ENCODE measurements at places on chromosomes 3 and 15. TPM values are rescaled to one million over a fixed set of nuclear protein-coding genes. Genes with fewer than 3 reads are reported as not detected.

- DNase-seq = peak; percentile 34
Observed at GRCh38 chr3:141114816-141115460, 63.8 kb downstream of the SPSB4 start.

DNASE1L3 gene
- total RNA-seq = 1.6 TPM

DNA sequence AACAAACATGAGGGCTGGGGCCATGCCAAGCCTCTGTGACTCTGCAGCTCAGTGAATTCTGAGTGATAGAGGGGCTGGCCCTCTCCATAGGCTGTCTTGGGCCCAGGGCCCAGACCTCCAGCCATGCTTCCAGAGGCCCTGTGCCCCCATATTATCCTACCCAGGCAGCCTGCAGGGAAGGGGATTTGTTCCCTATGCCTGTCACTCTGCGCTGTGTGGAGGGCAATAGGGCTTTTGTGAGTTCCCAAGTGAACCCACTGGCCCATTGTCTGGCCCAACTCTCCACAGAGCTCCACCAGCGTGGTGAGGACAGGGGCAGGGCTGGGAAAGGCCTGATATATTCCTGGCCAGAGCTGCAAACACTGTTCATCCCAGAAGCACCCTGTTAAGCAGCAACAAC, 113.2 kb downstream of the EPHB1 start:
- DNase-seq = no peak

GRCh38 chr15:31508656-31509055, 182.0 kb downstream of the KLF13 start:
- no peak for DNase-seq

- no peak for DNase-seq
Observed at GRCh38 chr3:25339225-25339624, 88.8 kb upstream of the RARB start.

All from endothelial cell (in vitro differentiated cells).